ENCODE measurements at places on chromosomes 7 and 10.

- peak; percentile 89 for DNase-seq
Measured at GRCh38 chr7:130009848-130010688, 41.1 kb downstream of the ZC3HC1 start.

- DNase-seq, result no peak
Measured at GRCh38 chr10:131027256-131027655, 284.3 kb downstream of the TCERG1L start.

DNA sequence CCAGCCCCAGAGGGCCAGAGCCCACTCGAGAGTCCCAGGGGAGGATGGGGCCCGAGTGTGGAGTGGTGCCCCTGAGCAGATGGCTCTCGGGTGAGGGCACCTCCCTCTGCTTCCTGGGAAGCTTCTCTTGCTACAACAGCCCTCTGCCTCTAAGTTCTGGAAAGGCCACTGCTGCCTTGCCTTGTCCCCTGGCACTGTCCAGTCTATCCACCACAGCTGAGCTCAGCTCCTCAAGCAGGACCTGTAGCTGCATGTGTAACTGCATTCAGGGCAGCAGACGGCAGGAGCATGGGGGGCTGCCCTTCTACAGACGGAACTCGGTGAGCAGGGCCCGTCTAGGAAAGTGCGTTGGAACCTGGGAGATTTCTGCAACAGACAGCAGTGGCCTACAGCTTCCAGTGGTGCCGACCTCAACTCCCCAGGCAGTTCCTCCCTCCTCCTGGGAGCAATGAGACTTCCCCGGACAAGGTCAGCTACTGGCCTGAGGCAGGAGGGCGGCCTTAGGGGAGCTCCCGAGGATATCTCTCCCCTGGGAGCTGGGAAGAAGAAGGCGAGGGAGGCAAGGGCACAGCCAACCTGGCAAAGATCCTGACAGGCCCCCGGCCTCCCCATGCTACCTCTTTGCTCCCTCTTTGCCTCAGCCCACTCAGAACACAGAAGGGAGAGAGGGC, 88.5 kb downstream of the DLG5 start:
- no peak for DNase-seq

- DNase-seq, result no peak
Measured at GRCh38 chr10:52455098-52455497, 141.0 kb downstream of the DKK1 start.
